ENCODE measurements at places on chromosomes 6 and 20.

GRCh38 chr6:21846541-21847451, 253.2 kb downstream of the SOX4 start:
- DNase-seq = peak; percentile 9

GRCh38 chr6:111013144-111013915, 31.5 kb downstream of the RPF2 start:
- DNase-seq = no peak

DNA sequence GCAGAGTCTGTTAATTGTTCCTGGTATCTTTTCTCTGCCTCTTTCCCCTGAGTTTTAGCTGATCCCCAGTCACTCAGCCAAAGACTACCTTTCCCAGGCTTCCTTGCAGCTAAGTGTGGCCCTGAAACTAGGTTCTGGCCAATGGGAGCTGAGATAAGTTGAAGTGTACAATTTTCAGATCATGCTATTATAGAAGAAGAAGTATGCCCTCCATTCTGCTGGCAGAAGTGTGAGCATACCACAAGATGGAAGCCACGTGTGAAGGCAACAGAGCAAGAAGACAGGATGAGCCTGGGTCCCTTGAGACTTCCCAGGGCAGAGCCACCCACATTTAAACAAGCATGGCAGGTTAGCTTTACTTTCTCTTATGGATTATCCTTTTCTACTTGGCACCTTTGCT, 273.2 kb downstream of the HIVEP2 start:
- DNase-seq = no peak

DNA sequence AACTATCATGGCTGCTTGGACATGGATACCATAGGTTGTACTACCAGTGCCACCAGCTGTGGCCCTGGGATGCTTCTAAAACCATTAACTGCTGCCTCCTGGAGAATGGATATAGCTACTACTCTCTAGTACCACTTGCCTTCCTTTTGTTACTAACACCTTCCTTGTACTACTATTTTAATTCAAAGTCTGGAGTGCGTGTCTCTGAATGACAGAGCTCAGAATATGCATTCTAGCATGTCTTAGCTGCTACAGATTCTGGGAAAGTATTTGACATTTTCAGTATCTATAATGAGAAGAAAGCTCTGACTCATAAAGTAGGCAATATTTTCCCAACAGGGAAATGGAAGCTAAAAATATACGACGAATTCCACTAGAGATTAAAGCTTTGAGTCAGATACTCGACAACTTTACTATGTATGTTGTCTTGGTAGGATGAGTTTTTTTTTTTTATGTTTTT, 112.3 kb downstream of the PFDN4 start:
- DNase-seq = no peak

- no peak for DNase-seq
Measured at GRCh38 chr6:47567586-47567985, 90.0 kb downstream of the CD2AP start.

Data from Daoy (cell line).